ENCODE measurements at places on chromosomes 4 and X.

DNA sequence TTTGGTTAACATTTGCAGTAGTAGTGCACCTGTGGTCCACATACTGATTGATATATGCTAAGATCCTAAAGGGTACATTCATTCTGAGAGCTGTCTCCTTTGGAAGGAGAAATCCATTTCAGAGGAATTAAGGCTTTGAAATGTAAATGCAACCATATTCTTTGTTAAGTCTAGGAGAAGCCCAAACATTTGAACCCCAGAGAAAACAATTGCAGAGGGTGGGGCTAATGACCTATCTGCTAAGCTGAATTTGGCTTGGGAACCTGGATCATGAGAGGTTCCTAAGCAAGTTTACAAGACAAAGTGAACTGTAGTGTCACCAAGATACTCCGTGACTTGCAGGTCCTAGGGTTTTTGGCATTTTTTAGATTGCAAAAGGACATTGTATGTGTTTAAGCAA, 41.2 kb downstream of the LAS1L start:
- DNase-seq: no peak

DNA sequence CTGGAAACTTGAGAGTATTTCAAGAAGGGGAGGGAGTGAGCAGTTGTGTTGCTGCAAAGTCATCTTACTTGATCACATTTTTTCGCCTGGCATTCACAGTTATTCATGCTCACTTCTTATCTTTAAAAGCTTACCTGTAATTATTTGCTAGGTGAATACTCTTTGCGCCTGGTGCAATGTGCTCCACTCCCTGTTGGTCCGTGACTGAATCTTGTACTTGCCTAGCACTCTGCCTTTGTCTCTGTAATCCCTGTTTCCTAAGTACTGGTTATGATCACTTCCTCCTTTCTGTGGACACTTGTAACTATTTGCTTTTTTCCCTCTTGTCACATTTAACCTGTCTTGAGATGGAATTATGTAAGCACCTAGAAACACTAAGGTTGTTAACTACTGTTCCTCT, 5.8 kb downstream of the BMP2K start:
- no peak for DNase-seq

GRCh38 chr4:2849267-2850152, 5.9 kb downstream of the ADD1 start:
- no peak for DNase-seq

- no peak for DNase-seq
These were observed 818.4 kb upstream of the GRID2 start for GRCh38 chr4:91485415-91485814.

DNA sequence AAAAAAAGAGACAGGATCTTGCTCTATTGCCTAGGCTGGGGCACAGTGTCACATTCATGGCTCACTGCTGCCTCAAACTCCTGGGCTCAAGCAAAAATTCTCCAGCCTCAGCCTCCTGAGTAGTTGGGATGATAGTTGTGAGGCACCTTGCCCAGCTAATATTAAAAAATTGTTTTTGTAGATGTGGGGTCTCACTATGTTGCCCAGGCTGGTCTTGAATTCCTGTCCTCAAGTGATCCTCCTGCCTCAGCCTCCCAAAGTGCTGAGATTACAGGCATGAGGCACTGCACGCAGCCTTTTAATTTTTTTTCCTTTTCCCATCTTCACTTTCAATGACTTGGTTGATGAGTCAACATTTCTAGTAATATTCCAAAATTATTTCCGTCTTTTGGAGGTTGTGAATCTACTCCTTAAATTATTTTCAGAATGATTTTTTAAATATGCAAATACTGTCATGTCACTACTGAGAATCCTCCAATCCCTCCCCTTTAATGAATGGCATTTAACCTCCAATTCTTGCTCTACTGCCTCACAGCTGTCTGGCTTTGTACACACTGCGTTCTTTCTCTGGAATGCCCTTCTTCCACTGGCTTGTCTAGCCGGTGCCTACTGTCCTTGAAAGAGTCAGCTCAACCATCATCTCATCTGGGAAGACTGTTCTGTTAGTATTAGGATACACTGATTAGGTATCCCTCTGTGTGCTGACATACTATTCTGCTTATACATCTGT, 27.5 kb upstream of the DCTD start:
- DNase-seq: no peak

DNA sequence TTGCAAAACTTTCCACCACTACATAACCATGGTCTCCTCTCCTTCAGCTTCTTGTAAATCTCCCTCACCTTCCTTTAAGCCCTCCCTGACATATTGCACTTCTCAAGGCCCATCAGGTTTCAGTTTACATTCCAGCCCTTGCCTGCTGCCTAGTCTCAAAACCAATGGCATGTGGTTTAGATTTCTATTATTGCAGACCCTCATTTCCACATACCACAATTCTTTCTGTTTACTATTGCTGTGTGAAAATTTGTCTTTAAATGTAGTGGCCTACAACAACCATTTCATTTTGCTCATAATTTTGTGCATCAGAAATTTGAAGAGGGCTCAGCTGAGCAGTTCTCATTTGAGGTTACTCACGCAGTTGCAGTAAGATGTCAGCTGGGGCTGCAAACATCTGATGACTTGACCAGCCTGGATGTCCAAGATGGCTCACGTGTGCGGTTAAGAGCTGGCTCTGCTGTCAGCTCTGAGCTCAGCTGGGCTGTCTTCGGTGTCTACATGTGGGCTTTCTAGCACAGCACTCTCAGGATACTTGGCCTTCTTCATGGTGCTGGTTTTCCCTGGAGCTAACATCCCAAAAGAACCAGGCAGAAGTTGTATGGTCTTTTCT, 29.9 kb upstream of the SOD3 start:
- DNase-seq: no peak

DNA sequence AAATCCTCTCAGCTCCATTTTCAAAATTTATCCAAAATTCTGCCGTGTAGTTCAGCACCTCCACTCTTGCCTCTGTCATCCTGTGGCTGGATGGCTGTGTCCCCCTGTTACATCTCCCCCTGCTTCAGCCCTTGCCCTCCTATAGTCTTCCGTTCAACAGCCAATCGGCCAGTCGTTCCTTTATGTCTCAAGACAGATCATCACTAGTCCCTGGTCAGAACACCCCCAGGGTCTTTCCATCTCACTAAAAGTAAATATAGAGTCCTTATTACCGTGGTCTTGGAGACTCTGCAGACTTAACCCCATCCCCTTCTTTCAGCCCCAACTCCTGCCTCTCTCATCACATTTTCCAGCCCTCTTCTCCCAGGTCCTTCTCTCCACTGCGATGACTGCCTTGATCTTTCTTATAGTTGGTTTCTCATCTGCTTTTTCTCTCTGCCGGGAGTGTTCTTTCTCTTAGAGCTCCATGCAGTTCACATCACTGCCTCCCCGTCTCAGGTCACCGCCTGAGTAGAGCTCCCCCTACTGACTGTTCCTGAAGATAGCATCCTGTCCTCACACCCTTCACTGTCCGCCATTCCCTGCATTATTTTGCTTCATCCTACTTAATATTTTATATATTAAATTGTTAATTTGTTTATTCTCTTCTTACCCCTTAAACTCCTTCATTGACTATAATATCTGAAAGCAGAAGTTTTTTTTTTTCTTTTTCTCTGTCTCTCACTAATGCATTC, 736.9 kb upstream of the MAGEB2 start:
- DNase-seq: no peak

DNA sequence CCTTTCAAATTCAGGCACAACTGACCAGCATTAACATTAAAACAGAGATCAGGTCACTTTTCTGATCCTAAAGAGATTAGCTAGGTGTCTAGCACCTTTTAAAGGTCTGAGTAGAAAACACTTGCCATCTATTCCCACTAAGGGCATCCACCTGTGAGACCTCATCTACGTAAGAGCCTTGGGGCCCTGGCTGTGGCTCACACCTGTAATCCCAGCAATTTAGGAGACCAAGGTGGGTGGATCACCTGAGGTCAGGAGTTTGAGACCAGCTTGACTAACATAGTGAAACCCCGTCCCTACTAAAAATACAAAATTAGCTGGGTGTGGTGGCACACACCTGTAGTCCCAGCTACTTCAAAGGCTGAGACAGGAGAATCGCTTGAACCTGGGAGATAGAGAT, 11.8 kb downstream of the TBC1D9 start:
- DNase-seq: no peak

DNA sequence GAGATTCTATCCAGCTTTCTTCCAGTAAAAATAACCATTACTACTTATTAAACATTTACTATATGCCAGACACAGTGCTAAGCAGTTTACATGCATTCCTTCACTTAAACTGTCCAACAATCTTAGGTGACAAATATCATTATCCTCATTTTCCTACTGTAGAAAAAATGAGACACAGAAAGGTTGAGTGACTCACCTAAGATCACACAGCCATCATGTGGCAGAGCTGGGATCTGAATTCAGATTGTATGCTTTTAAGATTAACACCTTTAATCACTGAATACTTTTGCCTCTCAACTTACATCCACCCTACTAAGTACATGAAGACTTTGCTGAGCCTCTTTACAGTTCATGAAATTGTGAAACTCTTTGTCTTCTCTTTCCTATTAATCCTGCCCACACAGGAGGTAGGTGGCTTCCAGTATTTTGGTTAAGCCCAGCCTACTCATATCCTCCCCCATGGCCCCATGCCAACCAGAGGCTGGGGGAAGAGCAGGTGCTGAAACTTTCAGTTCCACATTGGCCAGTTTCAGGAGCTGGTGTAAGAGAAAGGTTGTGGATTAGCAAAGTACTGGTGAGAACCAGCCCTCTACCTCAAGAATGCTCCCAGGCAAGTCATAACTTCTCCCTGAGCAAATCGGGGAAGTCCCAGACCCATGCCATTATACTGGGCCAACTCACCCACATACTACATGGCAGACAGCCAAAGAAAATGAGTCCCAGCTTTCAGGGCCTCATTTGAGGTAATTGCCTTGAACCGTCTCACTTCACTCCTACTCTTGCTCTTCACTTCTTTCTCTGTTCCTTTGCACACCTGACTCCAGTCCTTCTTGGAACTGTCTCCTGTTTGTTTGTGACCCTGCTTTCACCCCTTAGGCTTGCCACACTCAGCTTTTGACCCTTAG, 211.1 kb downstream of the GUCY2F start:
- DNase-seq: no peak

- no peak for DNase-seq
These were observed 432.5 kb upstream of the FAM47C start for GRCh38 chrX:36575670-36576069.

- no peak for DNase-seq
These were observed 37.3 kb upstream of the NMU start for GRCh38 chr4:55673424-55673823.

DNA sequence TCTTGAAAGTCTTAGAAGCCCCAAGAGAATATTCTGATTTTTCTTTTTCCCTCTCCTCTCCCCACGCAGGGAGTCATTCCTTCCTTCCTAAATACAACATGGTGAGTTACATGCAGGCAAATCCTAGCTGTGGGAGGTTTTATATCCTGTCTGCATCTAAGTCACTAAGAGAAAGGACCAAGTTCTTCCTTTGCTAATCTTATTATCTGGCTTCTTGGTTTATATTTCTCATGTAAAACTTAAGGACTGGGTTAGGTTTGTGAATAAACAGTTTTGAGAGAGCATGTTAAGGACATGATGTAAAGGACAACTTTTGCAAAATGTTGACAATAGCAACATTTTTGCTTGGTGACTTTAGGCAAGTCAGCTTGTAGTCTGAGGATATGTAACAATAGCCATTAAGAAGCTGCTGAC, 5.1 kb upstream of the CXCL9 start:
- no peak for DNase-seq

DNA sequence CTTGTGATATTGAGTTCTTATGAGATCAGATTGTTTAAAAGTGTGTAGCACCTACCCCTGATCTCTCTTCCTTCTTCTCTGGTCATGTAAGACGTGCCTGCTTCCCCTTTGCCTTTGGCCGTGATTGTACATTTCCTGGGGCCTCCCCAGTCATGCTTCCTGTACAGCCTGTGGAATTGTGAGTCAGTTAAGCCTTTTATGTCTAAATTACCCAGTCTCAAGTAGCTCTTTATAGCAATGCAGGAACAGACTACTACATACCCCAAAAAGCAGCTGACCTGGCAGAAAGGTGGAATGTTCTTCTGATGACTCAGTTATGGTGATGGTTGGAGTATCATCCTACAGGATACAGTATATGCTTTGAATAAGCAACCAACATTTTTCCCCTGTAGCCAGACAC, 11.4 kb upstream of the MCUB start:
- DNase-seq: no peak

DNA sequence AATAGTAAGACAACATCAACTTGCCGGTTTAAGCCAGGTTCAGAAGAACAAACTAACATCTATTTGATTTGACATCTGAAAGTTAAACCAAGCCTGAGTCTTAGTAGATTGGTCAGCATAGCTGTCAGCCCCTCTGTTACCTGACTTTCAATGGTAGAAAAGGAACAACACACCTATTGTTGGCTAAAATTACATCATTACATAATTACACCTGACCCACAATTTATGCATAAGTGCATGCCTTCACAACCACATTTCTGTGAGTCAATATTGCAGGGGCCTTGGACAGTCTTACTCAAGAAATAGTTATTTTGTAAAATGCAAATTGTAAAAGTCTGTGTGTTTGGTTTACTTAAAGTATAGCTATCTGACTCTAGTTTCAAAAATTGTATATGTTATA, 36.2 kb downstream of the EGFL6 start:
- DNase-seq: no peak

DNA sequence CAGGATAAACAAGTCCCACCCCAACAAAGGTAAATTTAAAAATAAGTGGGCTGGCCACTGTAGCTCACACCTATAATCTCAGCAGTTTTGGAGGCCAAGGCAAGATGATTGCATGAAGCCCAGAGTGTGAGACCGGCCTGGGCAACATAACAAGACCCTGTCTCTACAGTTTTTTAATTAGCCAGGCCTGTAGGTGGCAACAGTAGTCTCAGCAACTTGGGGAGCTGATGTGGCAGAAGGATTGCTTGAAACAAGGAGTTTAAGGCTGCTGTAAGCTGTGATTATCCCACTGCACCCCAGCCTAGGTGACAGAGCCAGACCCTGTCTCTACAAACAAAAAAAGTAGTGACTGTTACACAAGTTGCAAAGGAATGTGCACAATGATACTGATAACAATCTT, 74.6 kb upstream of the FAAH2 start:
- DNase-seq: no peak

GRCh38 chr4:21569638-21570037, 378.9 kb downstream of the KCNIP4 start:
- DNase-seq: no peak

DNA sequence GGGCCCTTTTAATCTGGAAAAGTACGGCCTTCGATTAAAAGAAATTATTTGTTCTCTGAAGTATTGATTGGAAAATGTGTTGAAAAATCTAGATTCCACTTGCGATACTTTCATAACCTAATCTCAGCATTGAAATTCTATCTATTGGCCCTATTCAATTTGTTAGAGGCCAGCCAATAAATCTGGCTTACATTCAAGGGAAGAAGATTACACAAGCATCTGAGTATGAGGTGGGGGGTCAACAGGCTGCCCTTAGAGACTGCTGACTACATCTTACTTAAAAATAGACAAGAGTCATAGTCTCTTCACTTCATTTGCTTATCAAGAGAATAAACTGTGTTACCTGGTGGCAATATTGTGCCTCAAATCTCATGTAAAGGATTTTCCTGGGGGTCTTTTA, 248.0 kb upstream of the KCNIP4 start:
- no peak for DNase-seq

- no peak for DNase-seq
These were observed 1.7 kb upstream of the RRAGB start for GRCh38 chrX:55715847-55716246.

All from omental fat pad (tissue), 4 donors.